NCI-H460 (cell line): ENCODE measurements at places on chromosomes 5 and 9.

GRCh38 chr5:82813861-82814260 is 263.3 kb downstream of the TMEM167A start:
- DNase-seq: no peak

- no peak for DNase-seq
Measured at GRCh38 chr9:78001946-78002731, 29.5 kb downstream of the GNAQ start.

DNA sequence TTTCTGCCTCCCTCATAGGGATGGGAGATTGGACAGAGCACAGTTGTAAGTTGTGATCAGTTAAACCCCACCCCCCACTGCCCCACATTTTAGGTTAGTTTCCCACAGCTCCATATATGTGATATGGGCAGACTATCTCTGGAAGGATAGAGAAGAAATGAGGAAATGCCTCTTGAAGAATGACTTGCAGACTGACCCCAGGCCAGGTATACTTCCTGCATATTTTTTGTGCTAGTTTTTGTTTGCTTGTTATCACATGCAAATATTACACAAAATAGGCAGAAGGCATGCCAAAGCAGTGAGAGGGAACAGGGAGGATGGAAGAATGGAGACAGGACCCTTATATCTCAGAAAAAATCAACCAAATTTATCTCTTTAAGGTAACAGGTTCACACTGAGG is 10.1 kb upstream of the GLRX start:
- no peak for DNase-seq

- DNase-seq: no peak
Measured at GRCh38 chr5:3709717-3710348, 114.2 kb downstream of the IRX1 start.

DNA sequence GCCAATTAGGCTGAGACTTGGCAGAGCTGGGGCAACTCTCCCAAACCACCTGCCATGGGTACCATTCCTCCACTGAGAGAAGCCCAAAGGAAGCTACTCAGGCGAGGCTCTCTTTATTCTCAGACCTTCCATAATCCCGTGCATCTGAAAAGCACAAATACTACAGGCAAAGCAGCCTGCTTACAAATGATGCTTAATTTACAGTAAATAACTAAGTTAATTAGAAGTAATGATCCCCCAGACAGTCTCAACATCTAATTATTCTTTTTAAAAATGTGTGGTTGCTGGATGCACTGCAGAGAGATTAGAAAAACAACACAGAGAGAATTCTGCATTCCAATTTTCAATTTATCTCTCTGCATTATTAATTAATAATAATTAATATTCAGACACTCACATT is 53.1 kb downstream of the AK8 start:
- no peak for DNase-seq

GRCh38 chr5:134551901-134552300 is 26.4 kb downstream of the JADE2 start:
- no peak for DNase-seq

DNA sequence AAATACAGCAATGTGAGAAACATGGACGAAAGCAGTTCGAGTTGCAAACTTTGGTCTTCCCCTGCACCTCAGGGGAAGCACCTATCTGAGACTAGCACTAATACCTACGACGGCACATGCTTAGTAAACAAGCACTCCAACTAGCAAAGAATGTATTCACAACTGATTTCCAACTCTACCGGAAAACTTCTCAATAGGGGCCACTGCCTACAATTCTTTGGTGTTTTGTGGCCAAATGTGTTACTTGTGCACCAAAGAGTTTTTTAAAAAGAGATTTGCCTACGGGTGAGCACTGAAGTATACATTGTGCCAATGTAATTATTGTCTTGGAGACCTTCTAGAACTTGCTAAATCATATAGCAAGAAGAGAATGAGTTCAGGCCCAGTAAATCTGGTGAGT is 12.2 kb downstream of the ENC1 start:
- DNase-seq: no peak

DNA sequence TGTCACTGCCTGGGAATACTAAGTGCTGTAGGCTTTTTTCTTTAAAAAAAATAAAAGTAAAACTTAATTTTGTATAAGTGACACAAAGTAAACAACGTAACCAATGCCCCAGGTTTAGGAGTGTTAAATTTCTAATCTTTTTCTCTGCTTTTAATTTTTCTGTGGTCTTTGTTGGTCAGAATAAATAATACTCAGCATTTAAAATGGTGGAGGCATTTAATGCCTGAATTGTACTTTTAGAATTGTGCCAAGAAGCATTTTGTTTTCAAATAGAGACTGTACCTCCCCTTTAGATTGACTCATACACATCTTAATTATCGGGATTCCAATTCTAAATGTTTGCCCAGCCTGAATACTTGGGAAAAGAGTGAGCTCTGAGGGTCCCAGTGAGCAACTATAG is 1.6 kb downstream of the DMXL1 start:
- DNase-seq: no peak

GRCh38 chr9:69590266-69590665 is 81.9 kb downstream of the APBA1 start:
- no peak for DNase-seq

DNA sequence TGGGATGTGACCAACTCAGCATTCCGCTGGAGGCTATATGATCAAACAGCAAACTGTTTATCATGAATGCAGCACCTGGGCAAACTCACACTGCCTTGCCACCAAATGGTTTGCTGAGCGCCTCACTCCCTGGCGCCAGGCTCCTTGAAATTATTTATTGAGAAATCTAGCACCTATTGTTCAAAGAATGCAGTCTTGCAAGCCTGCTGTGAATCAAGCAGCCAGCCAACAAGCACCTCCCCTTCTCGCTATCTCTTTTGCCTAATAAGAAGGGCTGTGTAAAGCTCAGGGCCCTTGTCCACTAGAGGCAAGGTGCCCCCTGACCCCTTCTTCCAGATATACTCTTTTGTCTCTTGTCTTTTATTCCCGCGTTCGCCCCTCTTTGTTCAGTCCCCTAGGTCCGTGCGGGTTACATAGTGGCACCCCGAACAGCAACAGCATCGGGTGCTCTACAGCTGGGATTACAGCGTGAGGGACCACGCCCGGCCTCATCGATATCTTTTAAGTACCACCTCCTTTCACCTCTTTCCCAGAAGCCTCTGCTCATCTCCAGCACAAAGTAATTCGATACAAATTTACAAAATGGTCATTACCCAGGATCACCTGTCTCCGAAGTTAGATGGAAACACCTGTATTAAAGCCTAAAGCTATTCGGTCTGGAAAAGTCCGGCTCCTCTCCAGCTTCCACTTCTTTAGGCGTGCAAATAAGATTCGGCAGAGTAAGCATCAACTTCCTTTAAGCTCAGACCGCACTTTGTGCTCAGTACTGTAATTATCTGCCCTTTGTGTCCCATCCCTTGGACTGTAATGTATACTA is 896 bp downstream of the RIGI start:
- DNase-seq: peak; percentile 32

DNA sequence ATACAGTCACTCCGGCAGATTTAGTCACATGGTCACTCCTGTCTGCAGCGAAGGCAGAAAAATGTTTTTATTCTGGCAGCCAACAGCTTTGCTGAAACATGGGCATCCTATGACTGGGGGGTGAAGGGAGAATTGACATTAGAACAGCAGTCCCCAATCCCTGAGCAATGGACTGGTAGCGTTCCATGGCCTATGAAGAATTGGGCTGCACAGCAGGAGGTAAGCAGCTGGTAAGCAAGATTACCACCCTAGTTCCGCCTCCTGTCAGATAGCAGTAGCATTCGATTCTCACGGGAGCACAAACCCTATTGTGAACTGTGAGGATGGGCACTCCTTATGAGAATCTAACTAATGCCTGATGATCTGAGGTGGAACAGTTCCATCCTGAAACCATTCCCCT is 93.1 kb upstream of the FTMT start:
- DNase-seq: no peak

- DNase-seq: no peak
Measured at GRCh38 chr5:168786147-168786546, 207.0 kb upstream of the PANK3 start.

GRCh38 chr5:82405618-82406204 is 127.6 kb upstream of the RPS23 start:
- no peak for DNase-seq

GRCh38 chr9:34171753-34172535 is 6.9 kb upstream of the UBAP1 start:
- no peak for DNase-seq

DNA sequence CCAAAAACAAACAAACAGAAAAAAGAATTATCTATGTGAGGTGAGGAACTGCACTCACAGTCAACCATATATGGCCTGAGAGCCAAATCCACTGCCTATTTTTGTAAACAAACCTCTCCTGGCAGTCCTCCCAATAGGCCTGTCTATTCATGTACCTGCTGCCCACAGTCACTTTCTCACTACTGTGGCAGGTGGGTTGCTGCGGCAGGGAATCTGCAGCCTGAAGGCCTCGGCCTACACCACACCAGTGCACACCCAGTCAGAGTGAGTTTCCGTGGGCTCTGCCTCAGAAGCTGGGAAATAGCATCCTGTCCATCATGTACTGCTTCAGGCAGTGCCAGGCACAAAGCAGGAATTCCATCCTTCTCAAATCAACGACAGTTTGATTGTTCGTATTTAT is 82.3 kb downstream of the SPTLC1 start:
- no peak for DNase-seq

DNA sequence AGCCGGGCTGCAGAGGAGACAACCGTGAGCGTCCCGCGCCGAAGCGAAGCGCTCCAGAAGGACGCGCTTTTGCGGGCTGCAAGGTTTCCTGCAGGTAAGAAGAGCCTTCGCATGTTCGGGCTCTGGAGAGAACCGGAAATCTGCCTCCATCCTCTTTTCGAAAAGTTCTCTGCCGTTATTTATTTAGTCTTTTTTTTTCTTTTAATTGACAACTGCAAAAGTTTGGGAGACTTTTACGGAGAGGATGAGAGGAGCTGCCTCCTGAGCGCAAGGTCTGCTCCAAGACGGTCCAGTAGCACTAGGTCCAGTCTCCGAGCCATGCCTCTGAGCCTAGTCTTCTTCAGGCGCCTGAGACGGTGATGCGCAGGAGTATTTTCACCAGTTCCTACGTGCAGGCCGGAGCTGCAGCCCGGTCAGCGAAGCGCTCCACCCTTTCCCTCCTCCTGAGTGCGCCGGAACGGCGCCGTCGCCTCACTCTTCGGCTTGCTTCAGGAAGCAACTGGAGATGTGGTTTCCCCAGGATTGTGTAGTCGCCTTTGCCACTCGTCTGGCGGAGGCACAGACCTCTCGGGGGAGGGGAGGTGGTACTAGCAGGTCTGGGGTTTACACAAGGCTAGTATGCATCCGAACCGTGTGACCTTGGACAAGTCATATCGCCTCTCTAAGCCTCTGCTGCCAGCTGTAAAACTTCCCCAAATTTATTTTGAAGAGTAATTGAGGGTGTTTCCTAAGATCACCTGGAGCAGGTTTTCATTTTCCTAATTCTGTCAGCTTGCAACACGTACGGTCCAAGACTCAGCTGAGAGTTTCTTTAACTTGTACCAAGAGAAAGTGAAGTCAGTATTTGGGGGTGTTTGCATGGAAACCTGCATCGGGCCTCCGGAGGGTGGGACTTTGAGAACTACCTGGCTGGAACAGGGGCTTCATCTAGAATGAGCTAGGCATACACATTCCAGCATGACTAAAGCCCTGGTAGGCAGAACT is 4.5 kb downstream of the POU4F3 start:
- DNase-seq: no peak

GRCh38 chr5:164636456-164636855 is 1131.0 kb downstream of the MAT2B start:
- DNase-seq: no peak

DNA sequence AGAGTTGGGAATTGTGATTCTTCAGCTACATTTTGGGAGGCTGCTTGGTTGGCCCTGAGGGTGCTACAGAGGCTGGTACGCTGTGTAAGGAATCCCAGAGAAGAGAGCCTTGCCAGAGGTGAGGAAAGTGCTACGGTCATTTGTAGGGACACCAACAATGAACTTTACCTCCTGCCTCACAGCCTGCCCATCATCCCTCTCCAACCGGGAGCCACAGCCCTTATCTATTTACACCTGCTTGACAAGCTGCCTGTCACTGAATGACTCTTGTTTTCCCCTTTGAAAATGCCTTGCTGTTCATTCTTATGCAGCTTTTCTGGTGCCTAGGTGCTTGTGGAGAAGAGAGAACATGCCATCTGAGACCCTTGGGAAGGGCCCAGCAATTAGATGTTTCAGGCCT is 110.8 kb downstream of the PCSK1 start:
- no peak for DNase-seq

DNA sequence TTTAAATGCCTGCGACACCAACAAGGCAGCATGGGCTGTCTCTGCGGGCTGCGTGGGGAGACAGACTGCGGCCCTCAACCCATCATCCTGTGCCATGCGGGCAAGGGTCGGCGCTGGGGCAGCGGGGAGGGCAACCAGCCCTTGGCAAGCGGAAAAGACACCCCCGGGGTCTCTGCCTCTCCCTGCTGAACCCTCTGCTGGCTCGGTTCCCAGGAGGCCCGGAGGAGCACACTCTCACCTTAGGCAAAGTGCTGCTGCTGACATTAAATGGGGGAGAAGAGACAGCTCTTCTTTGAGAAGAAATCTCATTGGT is 129.6 kb upstream of the PPP1R26 start:
- no peak for DNase-seq

GRCh38 chr9:110797611-110798010 is 129.0 kb downstream of the MUSK start:
- peak; percentile 36 for DNase-seq

DNA sequence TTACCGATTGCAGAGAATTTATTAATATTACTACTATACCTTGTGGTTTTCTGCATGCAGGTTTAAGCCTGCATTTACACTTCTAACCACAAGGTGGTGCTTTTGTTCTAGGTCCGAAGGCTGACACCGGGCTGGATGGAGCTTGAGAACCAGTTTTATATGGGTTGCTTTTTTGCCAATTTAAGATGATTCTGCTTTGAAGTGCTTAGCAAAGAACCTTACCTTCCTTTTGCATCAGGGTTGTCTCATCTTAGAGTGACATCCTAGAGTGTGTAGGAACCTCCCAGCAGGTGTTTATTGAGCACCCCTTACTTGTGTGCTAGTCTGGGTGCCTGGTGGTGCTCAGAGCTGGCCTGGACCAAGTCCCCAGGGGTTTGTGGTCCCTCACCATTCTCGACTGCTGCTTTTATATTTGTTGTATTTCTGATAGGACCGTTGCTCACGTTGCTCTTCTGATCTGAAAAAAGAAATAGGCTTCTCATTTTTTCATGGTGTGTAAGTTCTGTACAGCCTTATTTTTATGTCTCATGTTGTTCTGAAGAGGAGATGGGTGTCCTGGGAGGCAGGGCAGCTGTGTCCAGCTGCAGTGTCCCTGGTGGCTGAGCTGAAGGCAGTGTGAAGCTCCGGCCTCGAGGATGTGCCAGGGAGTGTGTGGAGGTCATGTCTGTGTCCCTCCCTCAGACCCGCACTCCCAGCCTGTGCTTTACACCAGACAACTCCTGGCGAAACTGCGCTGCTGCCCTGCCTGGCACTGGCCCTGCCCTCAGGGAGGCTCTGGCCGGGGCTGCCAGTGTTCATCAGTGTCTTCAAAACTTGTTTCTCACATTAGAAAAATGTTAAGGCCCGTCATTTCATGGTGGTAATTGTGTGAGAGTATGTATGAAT is 54.3 kb downstream of the EHMT1 start:
- DNase-seq: peak; percentile 62

DNA sequence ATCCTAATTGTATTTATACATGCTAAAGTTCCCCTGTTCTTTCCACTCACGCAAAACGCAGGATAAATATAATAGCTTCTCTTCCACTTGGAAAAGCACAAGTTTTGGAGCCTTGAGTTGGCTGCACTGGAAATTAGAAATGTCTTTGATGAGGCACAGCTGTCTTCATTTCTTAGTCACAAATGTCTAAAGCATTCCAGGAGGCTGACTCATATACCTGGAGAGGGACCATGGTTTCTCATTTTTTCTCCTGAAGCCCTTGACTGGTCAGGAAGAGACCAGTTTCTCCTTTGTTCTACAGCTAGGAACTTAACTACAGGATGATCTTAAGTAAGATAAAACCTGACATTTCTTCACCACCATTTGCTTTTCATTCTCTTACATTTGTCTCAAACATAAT is 16.2 kb downstream of the MTX3 start:
- no peak for DNase-seq
